ENCODE measurements at places on chromosomes 11 and 22.

GRCh38 chr11:68036141-68036716 is 2.6 kb upstream of the TCIRG1 start:
- DNase-seq = no peak

- DNase-seq = peak; percentile 58
These were observed 3.8 kb downstream of the APOL3 start for GRCh38 chr22:36156515-36157419.

DNA sequence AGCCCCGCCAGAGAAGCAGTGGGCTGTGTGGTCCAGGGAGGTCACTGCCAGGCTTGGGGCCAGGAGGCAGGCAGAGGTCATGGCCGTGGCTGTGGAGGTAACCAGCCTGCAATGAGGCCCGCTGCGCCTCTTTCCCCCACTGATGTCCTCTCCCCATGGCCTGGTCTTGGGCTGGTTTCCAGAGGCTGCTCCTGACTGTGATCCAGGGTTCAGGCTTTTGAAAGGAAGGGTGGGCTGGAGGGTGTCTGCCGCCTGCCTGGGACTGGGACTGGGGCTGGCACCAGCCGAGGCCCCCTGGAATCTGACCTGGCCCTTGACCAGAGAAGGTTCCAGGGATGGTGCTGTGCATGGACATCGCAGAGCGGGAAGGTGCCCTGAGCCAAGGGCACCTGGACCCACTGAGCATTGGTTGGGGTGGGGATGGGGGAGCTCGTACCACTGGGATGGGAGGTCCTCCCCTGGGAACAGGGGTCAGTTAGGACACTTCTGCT is 59.6 kb upstream of the THY1 start:
- DNase-seq = no peak

DNA sequence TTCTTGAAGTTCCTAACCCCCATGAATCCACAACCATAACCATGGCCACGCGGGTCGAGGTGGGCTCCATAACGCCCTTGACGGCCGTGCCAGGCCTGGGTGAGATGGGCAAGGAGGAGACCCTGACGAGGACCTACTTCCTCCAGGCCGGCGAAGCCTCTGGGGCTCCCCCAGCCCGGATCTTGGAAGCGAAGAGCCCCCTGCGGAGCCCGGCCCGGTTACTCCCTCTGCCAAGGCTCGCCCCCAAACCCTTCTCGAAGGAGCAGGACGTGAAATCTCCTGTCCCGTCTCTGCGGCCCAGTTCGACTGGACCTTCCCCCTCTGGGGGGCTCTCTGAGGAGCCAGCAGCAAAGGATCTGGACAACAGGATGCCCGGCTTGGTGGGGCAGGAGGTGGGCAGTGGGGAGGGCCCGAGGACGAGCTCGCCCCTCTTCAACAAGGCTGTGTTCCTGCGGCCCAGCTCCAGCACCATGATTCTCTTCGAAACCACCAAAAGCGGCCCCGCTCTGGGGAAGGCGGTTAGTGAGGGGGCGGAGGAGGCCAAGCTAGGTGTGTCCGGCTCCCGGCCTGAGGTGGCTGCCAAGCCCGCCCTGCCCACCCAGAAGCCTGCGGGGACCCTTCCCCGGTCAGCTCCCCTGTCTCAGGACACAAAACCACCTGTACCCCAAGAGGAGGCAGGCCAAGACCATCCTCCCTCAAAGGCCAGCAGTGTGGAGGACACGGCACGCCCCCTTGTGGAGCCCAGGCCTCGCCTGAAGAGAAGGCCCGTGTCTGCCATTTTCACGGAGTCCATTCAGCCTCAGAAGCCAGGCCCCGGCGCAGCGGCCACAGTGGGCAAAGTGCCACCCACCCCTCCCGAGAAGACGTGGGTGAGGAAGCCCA is 75.7 kb downstream of the KIAA1671 start:
- DNase-seq = peak; percentile 16

DNA sequence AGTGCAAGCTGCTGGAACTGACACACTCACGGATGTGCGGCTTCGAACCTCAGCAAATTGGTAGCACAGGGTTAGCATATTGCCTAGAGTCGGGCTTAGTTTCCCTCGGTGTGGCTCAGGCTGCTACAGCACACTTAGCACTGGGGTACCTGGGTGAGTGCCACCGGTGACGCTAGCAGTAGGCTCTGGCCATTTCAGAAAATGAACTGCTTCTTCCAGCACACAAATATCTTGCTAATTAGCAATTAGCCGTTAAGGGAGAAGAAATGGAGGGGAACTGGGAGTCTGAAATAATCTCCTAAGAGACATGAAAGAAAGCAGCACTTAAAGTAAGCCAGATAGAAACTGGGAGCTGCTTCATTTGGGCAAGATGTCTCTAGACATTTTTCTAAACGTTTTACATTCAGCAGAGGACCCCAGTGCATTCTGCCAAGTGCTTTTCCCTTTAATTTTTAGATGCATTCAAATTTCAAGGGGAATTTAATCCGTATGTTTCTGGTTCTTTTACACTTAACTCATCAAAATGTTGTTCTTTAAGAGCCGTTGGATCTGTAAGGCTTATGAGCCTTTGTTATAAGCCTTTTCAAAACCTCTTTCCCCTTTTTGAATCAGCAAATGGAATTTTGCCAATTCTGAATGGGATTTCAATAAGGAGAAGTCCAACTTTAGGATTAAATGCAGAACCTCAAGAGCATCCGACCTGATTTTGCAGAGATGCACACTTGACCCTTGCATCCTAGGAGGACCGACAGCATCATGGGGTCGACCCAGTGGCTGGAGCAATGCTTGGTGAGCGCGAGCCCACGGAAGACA is 708.1 kb downstream of the NTM start:
- DNase-seq = no peak

DNA sequence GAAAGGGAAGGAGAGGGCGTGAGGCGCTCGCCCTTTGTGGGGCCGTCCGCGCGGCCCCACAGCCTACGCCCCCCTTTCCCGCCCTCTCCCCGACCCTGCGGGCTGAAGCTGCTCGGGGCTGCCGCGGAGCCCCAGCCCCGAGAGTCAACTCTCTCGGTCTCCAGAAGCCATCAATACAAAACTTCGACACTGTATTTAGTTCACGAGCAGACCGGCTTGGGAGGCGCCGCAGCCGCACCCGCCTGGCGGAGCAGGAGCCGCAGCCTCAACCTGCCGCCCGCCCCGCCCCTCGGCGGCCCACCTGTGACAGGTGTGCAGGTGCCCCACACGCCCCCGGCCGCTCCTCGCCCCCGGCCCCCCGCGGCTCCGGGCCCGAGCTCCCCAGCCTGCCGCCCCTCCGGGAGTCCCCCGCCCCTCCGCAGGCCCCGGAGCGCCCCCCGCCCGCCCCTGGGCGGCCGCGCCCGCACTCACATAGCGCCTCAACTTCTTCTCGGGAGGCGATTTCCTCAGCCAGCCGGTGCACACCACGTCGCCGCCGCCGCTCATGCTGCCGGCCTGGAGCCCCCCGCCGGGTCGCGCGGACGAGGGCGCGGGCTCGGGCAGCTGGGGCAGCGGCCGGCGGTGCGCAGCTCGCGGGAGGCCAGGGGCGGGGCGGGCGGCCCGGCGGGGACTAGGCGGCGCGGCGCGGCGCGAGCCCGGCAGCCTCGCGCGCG is at the start of gene GAB2:
TSS of gene GAB2 (minus strand) at position 646 of the 713 bp plus-strand sequence. CDS start at position 546, 100 bp downstream.
- DNase-seq = no peak

DNA sequence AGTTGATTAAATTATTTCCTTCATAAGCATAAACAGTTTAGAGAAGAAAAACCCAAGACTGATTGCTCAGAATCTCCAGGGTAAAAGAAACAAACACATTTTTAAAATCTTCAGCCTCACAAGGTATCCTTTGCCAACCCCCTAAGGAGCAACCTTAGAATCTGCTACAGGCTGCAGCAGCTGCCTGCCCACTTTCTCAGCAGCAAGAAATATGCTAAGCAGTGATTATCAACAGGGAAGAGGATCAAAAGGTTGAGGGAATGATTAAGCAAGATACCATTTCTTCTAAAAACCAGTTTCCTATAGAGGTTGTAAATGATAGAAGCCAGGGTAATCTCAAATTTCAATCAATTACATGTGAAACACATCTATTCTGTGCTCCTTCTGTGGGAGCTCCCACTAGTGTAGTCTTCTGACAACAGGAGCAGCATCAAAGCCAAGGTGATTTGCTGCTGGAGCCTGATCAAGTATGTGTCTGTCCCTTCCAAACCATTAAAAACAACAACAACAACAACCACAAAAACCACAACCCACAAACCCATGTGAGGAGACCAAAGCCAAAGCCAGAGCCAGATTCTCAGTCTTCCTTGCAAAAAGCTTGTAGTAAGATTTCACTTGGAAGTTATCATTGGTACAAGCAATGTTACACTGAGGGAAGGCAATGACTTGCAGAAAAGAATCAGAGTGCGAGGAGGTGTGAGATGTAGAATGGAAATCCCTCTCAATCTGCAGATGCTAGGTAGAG is 761.2 kb downstream of the DLG2 start:
- no peak for DNase-seq
